ENCODE measurements at places on chromosomes 2 and 18.

DNA sequence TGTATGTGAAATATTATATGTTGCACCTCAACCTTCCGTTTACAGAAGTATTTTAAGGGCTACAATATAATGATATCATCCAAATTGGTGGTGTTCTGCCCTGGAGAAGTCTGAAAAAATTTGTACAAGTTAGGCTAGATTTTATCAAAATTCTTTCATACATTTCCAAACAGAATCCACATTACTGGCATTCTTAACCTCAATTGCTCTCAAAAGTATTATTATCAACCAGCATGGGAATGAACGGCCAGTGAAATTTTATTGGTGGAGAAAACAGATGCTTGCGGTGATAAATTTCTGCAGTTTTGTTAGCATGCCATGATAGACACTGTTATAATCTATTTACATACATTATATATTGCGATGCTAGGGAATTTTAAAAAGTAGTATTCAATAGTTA lies 88.3 kb upstream of the TFPI start:
- no peak for DNase-seq

GRCh38 chr2:85018049-85018447 lies 47.1 kb downstream of the KCMF1 start:
- no peak for DNase-seq

DNA sequence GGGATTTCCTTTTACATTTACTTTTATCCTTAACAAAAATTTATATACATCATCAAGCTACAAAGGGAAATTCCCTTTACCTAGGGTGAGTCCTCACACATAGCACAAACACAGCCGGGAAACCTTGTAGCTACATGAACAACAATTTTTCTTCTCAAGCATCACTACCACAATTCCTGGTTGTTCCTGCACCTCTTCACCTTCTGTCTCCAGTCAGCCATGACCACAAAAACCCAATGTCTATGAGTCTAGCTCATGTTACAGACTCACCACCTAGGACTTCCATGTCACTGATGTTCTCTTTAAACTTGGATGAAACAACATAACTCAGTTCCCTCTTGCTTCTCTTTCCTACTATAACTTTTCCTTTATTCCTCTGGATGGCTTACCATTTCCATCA lies 460.4 kb downstream of the MBD2 start:
- no peak for DNase-seq

- DNase-seq = peak; percentile 17
Measured at GRCh38 chr18:8301427-8302172, 307.6 kb upstream of the RAB12 start.

- no peak for DNase-seq
Measured at GRCh38 chr2:69946351-69947324, 14.8 kb downstream of the ASPRV1 start.

DNA sequence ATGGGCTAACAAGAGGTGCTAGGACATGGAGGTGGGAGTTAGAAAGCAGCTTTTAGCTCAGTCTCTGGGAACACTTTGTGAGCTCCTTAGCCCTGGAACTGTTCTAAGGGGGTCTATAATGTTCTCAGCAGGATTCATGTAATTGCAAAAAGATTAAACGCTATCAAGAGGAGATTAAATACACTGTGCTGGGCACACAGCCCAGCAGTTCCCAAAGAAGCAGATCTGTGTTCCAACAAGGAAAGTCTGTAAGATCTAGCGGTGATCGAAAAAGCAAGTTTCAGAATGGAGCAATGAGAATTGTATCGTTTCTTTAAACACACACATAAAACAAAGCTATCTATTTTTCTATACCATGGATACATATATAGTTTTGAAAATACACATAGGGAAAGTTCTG lies 2.4 kb upstream of the ARID5A start:
- DNase-seq = no peak

DNA sequence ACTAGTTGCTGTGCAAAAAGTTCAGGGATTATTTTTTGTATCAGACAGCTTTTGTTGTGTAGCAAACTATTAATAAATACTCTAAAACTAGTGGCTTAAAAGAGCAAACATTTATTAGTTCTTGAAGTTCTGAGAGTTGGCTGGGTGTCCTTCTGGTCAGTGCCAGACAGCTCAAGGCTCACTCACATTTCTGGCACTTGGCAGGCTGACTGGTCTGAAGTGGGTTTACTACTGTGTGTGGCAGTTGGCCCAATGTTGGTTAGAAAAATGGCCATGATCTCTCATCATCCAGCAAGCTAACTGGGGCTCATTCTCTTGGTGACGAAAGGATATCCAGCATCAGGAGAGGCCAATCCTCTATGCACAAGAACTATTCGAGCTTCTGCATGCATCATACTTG lies 71.4 kb upstream of the ZNF385B start:
- DNase-seq = no peak

GRCh38 chr2:237472187-237472712 lies 14.8 kb upstream of the MLPH start:
- no peak for DNase-seq

DNA sequence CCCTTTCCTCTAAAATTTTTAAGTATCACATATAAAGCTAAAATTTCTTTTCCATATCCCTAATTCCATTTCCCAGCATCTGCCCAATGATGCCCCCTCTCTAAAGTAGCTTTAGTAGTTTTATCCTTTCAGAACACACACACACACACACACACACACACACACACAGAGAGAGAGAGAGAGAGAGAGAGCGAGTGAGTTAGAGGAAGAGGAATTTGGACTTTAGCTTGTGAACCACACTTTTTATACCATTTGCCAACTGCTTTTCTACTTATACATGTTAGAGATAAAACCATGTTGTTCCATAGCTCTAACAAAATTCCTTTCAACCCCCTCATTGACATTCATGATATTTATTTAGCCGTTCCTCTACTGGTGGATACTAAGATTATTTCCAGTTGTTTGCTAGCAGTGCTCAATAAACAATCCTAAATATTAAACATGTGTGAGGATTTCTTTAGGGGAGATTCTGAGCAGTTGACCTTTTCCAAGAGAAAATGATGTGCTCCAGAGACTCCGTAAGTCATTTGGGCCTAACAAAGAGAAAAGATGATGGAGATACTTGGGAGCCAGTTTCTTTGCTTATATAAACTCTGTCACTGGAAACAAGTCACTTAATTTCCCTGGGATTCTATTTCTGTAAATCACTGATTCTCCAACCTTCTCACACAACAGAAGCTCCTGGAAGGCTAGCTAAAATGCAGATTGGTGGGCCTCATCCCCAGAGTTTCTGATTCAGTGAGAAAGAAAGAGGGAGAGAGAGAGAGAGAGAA lies 229.7 kb upstream of the SP5 start:
- DNase-seq = no peak

- no peak for DNase-seq
Measured at GRCh38 chr2:77479895-77480294, 42.3 kb downstream of the LRRTM4 start.

Measured in fibroblast of skin of left biceps (primary cell).